ENCODE measurements at places on chromosomes 12 and 14. TPM values are rescaled to one million over a fixed set of nuclear protein-coding genes. Genes with fewer than 3 reads are reported as not detected.

The TAS2R42 gene
- total RNA-seq = not detected

The EXOC3L4 gene
- total RNA-seq = 0.36 TPM

DNA sequence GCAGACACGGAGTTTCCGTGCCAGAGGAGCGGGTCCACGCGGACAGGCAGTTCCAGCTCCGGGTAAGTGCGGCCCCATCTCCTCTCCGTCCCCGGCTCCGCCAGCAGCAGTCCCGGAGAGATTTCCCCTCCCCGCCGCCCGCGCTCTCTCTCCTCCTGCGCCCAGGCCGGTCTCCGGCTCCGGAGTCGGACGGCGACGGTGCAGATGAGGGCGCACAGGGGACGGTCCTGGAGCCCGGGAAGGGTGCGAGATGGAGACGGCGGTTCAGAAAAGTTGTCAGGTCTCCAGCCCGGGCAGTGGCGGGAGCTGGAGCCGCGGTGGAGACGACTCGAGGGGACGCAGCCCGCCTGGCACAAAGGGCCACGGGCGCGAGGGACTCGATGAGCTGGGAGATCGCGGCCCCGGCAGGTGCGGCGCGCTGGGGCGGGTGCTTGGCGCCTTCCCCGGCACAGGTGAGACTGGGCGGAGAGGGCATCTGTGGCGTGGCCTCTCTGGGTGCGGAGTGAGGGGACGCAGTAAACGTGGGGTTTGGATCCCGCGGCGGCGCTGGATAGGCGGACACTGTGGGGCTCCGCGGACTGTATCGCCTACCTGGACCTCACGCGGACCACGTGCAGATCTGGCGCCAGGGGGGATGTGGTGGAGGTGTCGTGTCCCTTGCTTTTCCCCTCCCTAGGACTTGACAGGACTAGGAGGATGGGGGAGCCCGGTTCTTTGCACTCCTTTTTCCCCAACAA lies 1540.3 kb upstream of the TMEM132C start:
- H3K36me3 ChIP-seq = no peaks in the 10 kb centered on the region
- peaks cover 22% of the 10 kb centered on the region for H3K27me3 ChIP-seq
- no peaks in the 10 kb centered on the region for H3K4me1 ChIP-seq
- H3K27ac ChIP-seq = no peak overlapping the region
- no peak for DNase-seq

GRCh38 chr14:77022236-77022852 lies 6.2 kb downstream of the IRF2BPL start:
- H3K4me3 ChIP-seq = no peak overlapping the region
- no peaks in the 10 kb centered on the region for H3K36me3 ChIP-seq
- H3K4me1 ChIP-seq = peaks cover 26% of the 10 kb centered on the region

All from sigmoid colon (tissue), 7 donors.